ENCODE measurements at places on chromosomes 2 and 18. TPM values are rescaled to one million over a fixed set of nuclear protein-coding genes. Genes with fewer than 3 reads are reported as not detected.

GRCh38 chr2:98915751-98916358 lies 20.2 kb downstream of the CRACDL start:
- DNase-seq = no peak

- DNase-seq = no peak
Measured at GRCh38 chr2:200479692-200480265, 30.1 kb downstream of the KCTD18 start.

GRCh38 chr2:240304746-240305161 lies 130.7 kb upstream of the GPC1 start:
- DNase-seq = no peak

- DNase-seq = no peak
Measured at GRCh38 chr2:43379494-43379893, 153.1 kb upstream of the ZFP36L2 start.

DNA sequence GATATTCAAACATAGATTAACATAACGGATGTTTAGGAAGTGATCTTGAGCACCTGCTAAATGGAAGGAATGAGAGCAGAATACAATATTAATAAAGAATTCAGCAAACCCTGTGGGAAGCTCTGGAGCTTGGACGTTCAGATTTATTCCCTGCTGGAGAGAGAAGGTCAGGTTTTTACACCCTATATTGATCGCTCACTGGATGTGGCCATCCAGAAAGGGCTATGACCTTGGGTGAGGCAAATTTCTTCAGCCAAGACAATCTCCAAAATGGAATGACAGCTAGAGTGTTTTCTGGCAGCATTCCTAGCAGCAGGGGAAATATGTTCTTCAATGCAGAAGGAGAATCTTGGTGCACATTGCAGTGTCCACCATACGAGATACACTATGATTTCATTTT lies 288.3 kb downstream of the IRS1 start:
- DNase-seq = no peak

DNA sequence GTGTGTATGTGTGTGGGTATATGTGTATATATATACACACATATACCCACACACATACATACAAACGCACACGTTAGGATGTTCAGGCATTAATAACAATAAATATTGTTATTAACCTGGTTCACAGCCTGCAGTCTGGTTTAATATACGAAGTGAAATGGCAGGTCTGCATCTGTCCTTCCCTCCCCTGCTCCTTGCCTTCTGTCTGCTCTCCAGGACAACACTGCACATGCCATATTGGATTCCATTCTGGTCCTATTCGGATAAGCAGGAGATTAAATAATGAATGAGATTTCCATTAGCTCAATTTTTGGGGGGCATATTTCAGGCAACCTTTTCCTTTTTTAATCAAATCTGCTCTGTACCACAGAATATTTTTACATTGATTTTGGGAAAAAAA lies 158.0 kb downstream of the CELF4 start:
- no peak for DNase-seq

DNA sequence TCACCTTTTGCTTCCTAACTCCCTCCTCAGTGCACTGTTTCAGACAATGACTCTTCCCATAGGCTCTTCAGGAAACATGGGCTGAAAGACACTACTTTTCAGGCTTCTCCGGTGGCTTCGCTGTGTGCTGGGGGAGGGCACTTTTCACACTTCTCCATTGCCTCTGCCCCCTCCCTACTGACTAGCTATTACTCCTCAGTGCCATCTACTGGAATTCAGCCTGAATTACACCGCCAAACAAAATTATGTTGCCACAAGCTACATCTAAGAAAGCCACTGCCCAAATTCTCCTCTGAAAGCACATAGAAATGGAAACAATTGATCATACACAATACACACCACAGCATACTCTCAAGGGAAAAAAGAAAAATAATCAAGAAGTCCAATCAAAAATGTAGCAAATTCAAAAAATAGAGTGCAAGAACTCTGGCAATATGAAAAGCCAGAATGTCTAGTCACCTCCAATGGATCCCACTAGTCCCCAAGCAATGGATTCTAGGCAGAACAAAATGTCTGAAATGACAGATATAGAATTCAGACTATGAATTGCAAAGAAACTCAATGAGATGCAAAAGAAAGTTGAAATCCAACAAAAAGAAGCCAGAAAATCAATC lies 1139.4 kb upstream of the GYPC start:
- no peak for DNase-seq

DNA sequence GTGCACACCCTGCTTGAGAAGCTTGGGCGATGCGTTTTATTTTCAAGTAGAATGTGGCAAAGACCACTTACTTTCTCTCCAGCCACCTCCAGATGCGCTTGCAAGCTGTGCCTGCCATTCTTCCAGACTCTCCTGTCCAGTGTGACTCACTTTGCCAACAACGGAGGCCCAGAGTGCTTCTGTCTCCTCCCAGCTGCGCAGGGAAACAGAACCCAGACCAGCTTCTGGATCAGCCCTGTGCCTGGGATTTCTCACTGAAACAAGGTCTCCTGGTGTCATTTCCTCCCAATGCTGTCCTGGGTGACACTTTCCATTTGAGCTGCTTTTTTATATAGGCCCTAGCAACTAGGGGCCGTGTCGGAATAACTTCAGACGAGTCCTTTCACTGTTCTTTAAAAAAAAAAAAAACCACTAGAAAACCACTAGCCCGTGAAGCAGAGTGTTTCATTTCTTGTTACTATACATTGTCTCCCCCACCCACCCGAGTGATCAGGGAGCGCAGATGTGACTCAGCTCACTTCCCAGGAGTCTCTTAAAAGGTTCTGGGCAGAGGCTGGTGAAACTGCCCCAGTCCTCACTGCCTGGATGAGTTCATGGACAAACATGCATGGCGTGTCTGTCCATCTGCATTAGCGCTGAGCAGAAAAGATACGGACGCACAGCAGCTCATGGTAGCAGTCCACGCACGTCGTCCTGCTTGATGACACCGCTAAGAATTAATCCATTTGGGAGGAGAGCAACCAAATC lies 25.3 kb upstream of the RPL31 start:
- DNase-seq = no peak

- no peak for DNase-seq
Measured at GRCh38 chr18:23529604-23530003, 26.3 kb downstream of the RMC1 start.

- DNase-seq = no peak
Measured at GRCh38 chr2:165563468-165564225, 94.1 kb downstream of the CSRNP3 start.

The DSEL gene
- total RNA-seq = 17.1 TPM

The LINC00305 gene
- not detected for total RNA-seq
